Activated CD4-positive, alpha-beta T cell treated with anti-CD3 and anti-CD28 coated beads, Interleukin-2, amount 10 ng/mL, durations not matched to agents 7 days and 5 days (primary cell): ENCODE measurements at places on chromosomes 1 and 21. TPM values are rescaled to one million over a fixed set of nuclear protein-coding genes. Genes with fewer than 3 reads are reported as not detected.

DNA sequence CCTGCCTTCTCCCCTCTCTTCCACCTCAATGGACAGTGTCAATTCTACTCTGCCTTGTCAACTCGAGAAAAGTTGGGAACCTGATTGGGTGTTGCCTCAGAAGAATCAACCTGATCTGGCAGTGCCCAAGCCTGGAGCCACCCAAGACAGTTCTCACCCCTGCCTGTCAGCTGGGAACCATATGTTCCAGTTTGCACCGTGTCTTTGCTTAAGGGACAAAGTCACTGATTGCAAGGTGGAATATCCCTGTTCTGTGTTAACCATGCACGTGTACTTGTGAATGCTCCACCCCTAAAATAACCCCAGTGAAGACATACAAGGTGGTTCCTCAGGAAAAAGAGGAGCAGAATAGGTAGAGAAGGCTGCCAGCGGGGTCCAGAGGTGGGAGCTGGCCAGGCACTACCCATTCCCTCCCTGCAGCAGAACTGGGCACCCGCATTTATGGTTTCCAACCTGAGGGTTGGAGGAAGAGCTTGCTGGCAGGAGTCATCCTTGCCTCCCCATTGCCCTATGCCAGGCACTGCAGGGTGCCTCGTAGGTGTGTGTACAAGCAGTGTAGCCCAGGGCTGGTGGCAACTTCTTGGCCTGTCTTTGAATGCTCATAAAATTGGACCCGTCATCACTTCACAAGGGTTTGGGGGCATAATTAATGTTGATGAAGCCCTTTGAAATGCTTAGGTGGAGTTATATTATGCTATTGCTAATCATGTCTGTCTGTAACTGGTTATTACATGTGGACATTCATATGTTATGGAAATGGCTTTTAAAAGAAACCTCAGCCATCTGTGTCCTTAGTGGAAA is 11.3 kb downstream of the NIPAL3 start:
- DNase-seq, result no peak
- no peaks in the 10 kb centered on the region for H3K27me3 ChIP-seq
- peaks cover 40% of the 10 kb centered on the region for H3K4me1 ChIP-seq
- no peak overlapping the region for H3K4me3 ChIP-seq
- no peak overlapping the region for H3K27ac ChIP-seq

DNA sequence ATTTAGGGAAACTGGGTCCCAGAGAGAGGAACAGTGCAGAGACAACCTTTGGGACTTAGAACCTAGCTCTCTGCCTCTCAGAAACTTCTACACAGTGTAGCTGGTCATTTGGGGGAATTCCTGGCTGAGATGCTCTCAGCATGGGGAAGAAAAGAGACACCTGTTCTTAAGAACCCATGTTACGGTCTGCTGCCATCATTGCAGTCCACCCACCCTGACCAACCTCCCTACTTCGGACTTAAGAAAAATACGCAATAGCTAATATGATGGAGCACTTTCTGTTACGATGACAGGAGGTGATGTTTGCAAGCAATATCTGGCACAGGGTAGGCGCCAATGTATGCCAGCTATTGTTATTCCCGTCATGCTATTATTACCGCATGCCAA is 177.9 kb downstream of the IGSF21 start:
- no peaks in the 10 kb centered on the region for H3K36me3 ChIP-seq
- no peaks in the 10 kb centered on the region for H3K4me1 ChIP-seq
- no peak overlapping the region for H3K27ac ChIP-seq

GRCh38 chr1:235923466-235924021 is 56.8 kb upstream of the LYST start:
- H3K4me3 ChIP-seq, result peak overlapping the region; percentile 31
- H3K4me1 ChIP-seq, result peaks cover 41% of the 10 kb centered on the region
- H3K27me3 ChIP-seq, result peaks cover 2% of the 10 kb centered on the region
- H3K36me3 ChIP-seq, result peaks cover 3% of the 10 kb centered on the region
- peak overlapping the region; percentile 93 for H3K27ac ChIP-seq

GRCh38 chr1:183883623-183884022 is 78.7 kb downstream of the RGL1 start:
- peaks cover 4% of the 10 kb centered on the region for H3K36me3 ChIP-seq
- H3K4me1 ChIP-seq, result peaks cover 16% of the 10 kb centered on the region
- no peak overlapping the region for H3K27ac ChIP-seq
- no peaks in the 10 kb centered on the region for H3K27me3 ChIP-seq
- no peak for DNase-seq

DNA sequence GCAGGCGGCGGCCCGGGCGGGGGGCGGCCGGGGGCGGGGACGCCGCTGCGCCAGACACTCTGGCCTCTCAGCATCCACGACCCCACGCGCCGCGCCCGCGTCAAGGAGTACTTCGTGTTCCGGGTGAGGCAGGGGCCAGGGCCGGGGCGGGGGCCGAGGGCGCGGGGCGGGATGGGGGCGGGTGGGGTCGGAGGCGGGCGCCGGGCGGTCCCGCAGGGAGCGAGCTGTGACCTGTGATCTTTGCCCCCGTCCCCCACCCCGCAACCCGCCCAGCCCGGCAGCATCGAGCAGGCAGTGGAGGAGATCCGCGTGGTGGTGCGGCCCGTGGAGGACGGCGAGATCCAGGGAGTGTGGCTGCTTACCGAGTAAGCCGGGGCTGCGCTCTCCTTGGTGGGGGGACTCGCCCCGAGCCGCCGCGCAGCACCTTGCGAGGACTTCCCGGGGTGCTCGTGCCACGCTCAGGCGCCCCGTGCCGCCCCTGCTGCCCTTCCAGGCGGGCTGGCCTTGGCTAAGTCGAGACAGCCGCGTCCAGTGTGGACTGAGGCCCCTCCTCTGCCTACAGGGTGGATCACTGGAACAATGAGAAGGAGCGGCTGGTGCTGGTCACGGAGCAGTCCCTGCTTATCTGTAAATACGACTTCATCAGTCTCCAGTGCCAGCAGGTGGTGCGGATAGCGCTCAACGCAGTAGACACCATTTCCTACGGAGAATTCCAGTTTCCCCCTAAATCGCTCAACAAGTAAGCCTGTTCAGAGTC is 514 bp downstream of the TPRG1L start:
- no peaks in the 10 kb centered on the region for H3K27me3 ChIP-seq
- H3K27ac ChIP-seq, result peak overlapping the region; percentile 95
- H3K36me3 ChIP-seq, result peaks cover 11% of the 10 kb centered on the region
- peaks cover 28% of the 10 kb centered on the region for H3K4me1 ChIP-seq

CFAP126 gene
- not detected for total RNA-seq

- no peaks in the 10 kb centered on the region for H3K4me1 ChIP-seq
- H3K27ac ChIP-seq, result no peak overlapping the region
- H3K4me3 ChIP-seq, result no peak overlapping the region
- H3K27me3 ChIP-seq, result peaks cover 3% of the 10 kb centered on the region
- H3K36me3 ChIP-seq, result no peaks in the 10 kb centered on the region
Measured at GRCh38 chr1:211017075-211017718, 116.8 kb downstream of the KCNH1 start.

DNA sequence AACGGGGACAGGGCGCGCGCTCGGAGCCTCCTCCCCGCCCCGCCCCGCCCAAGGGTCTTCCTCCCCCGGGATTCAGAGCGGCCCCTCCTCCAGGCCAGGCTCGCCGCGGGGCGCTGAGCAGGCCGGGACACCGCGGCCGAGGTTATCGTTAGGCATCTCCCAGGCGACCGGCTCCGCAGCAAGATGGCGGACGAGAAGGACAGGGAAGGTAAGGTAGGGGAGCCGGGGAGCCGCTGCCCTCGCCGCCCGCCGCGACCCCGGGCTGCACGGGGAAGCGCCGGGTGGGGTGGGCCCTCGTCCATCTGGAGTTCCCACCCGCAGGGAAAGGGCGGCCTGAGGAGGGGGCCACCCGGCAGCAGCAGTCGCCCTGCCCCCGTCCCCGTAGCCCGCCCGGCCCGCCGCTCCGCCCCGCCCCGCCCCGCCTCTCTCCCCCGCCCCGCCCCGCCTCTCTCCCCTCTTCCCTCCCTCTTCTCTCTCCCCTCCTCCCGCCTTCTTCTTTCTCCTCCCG is 105.9 kb upstream of the HNRNPU start:
- H3K36me3 ChIP-seq, result no peaks in the 10 kb centered on the region
- H3K27me3 ChIP-seq, result peaks cover 1% of the 10 kb centered on the region
- H3K4me1 ChIP-seq, result peaks cover 21% of the 10 kb centered on the region

GRCh38 chr1:228472655-228473054 is 14.5 kb upstream of the RNF187 start:
- H3K4me1 ChIP-seq, result peaks cover 22% of the 10 kb centered on the region
- H3K27ac ChIP-seq, result no peak overlapping the region
- no peaks in the 10 kb centered on the region for H3K36me3 ChIP-seq
- no peak overlapping the region for H3K4me3 ChIP-seq
- no peak for DNase-seq

DNA sequence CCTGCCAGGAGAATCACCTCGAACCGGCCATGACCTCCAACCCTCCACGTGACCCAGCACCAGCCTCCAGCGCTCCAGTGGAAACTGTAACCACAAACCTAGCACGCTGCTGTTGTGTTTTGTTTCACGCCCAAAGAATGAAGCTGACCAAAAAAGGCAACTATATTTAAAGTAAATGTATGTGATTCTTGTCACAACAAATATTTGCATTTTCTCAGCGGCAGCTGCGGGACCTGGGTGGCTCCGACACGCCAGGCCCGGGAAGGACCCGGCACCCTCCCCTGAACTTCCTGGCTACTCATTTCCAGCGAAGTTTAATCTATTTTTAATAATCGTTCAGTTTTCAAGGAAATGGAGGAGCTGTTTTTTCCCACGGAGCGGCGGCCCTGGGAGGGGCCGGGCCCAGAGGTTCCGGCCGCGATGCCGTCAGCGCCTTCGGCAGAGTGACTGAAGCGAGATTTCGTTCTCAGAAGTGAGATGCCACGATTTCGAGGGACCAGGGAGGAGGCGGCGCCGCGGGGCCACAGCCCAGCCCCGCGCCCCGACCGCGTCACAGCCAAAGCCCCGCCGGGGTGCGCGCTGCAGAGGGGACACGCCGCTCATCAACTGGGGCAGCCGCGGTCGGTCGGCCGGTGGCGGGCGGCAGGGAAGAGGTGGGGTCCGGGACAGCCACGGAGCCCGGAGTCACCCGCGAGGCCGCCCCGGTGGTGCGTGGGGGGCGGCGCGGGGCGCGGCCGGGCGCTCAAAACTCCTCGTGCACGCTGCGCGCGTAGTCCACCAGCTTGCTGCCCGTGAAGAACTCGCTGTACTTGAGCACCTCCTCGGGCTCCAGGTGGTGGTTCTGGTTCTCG is 3.0 kb upstream of the TNFRSF4 start:
- peaks cover 38% of the 10 kb centered on the region for H3K4me1 ChIP-seq
- DNase-seq, result peak; percentile 54
- H3K27ac ChIP-seq, result peak overlapping the region; percentile 89
- H3K36me3 ChIP-seq, result peaks cover 30% of the 10 kb centered on the region

MTF2 gene
- total RNA-seq, result 49.9 TPM

- peak; percentile 81 for DNase-seq
- peak overlapping the region; percentile 98 for H3K27ac ChIP-seq
- H3K27me3 ChIP-seq, result no peaks in the 10 kb centered on the region
- peak overlapping the region; percentile 75 for H3K4me3 ChIP-seq
- H3K4me1 ChIP-seq, result peaks cover 70% of the 10 kb centered on the region
Measured at GRCh38 chr1:2300004-2300771, 72.1 kb downstream of the SKI start.

DNA sequence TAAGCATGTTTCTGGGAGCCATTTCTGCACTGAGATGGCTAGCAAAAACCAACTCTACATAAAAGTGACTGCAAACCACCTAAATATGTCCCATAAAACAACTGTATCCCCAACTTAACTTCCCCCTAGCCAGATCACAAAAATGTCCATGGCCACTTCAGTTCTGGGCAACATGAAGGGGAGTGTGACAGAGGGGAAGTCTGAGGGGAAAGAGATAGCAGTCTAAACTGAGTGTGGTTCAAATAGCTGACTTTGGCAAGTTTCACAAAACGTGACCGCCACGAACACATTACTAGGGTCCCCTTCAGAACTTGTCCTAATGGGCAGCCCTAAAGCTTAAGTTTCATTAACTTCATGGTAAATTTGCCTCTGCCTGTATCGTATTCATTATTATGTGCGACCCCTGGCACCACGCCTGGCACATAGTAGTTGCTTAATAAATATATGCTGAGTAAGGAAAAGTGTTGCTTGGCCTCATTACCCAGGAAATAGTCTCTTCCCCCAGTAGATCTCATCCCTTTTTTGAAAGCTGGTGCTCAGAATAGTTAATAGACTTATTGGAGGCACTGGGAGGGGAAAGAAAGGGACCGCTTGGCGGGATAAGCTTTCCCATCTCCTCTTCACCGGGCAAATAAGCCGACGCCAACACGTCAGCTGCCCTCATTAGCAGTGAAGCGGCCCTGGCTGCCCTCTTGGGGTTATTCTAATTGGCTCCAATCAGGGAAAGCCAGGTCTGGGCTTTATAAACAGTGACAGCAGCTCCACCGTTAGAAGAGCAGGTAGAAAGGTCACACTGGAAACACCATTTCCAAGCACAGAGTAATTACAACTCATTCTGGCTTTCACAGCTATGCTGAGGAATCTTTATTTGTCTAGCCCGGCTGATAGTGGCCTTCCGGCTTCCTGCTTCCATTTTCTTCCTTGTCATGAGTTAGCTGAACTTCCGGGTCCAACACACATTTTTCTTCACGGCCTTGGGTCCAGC is 122.1 kb downstream of the LRIG2 start:
- H3K27ac ChIP-seq, result no peak overlapping the region
- no peaks in the 10 kb centered on the region for H3K36me3 ChIP-seq
- no peak overlapping the region for H3K4me3 ChIP-seq
- peaks cover 2% of the 10 kb centered on the region for H3K27me3 ChIP-seq

SMCP gene
- not detected for total RNA-seq

GRCh38 chr1:42886800-42887199 is 40.4 kb downstream of the ZNF691 start:
- H3K4me1 ChIP-seq, result no peaks in the 10 kb centered on the region
- H3K36me3 ChIP-seq, result no peaks in the 10 kb centered on the region
- H3K27ac ChIP-seq, result no peak overlapping the region
- no peak for DNase-seq
- peaks cover 7% of the 10 kb centered on the region for H3K27me3 ChIP-seq
- H3K4me3 ChIP-seq, result no peak overlapping the region

CCDC27 gene
- not detected for total RNA-seq

LAMTOR5 gene
- 113 TPM for total RNA-seq

DNA sequence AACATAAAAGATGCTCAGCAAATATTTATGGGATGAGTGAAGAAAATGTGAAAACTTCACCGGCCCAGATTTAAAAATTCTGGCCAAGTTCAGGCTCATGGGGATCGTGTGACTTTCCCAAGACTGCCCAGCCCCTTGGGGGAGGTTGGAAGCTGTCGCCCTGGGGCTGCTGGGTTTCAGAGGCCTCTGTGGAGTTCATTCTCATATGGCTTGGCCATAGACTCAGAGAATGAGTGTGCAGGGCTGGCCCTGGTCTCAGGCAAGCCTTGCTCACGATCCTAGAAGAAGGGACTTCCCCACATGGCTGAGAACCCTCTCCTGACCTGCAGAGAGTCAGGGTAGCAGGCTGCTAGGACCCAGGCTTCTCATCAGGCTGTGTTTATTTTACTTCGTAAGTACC is 24.6 kb downstream of the PADI2 start:
- no peak for DNase-seq
- no peaks in the 10 kb centered on the region for H3K36me3 ChIP-seq
- H3K27me3 ChIP-seq, result no peaks in the 10 kb centered on the region
- no peak overlapping the region for H3K4me3 ChIP-seq
- H3K4me1 ChIP-seq, result no peaks in the 10 kb centered on the region

DNA sequence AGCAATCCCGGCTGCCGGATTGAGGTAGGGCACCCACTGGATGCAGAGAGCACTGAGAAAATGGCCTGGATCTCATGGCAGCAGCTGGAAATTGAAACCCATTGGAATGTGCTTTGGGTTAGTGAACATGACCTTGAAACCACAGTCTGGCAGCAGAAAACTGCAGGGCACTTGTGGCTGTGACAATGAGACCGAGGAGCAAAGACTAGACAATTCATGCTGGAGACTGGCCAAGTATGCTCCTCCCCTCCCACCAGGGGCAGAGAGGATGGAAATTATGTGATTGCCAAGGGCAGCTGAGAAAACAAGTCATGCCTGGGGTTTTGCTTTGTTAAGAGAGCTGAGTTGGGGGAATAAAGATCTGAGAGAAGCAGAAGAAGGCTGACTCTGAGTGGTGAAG is 60.7 kb downstream of the ZNF697 start:
- no peak for DNase-seq
- no peak overlapping the region for H3K4me3 ChIP-seq
- H3K36me3 ChIP-seq, result no peaks in the 10 kb centered on the region
- H3K27ac ChIP-seq, result no peak overlapping the region
